ENCODE measurements at places on chromosomes 3 and 15.

- no peak for DNase-seq
Observed at GRCh38 chr3:61595288-61595687, 33.9 kb downstream of the PTPRG start.

DNA sequence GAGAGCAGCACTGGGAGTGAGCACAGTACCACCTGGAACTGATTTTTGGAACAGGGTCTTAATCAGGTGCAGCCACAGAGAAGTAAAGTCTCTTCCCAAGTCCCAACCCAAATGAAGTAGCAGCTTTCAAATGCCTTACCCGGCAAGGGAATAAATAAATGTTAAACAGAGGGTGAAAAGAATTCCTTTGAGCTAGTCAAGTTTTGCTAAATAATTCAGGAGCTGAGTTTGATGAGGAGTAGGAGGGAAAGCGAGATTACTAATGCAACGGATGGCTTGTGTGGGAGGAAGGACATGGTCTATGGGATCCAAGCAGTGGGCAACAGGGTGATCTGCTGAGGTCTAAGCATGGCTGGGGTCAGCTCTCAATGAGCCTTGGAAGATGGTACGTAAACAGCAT, 204.5 kb upstream of the ST8SIA2 start:
- DNase-seq, result no peak

GRCh38 chr15:100878130-100878529, 1.5 kb upstream of the ALDH1A3 start:
- no peak for DNase-seq

DNA sequence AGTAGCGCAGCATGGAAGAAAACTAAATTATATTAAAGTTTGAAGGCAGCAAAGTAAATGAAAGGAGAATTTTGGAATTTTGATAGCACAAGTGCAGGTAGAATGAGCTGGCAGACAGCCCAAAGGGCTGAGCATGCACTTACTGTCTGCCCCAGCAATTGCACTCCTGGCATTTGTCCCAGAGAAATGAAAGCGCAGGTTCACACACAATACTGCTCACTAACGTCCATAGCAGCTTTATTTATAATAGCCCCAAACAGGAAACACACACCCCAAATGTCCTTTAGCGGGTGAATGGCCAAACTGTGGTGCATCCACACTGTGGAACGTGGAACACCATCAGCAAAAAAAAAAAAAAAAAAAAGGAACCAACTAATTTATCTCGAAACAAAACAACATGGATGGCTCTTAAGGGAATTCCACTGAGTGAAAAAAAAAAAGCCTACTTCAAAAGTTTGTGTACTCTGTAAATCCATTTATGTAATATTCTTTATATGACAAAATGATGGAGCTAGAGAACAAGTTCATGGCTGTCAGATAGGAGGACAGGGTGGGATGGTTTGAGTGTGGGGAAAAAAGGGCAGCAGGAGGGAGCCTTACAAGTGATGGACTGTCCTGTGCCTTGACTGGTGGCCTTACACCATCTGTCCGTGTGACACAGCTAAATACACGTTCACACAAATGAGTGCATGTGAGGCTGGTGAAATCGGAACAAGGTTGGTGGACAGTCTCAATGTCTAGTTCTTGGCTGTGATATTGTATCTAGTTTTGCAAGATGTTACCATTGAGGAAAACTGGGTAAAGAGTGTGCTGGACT, 6.0 kb upstream of the TM2D3 start:
- no peak for DNase-seq

- DNase-seq, result no peak
Observed at GRCh38 chr15:74460298-74460697, 662 bp downstream of the UBL7 start.

DNA sequence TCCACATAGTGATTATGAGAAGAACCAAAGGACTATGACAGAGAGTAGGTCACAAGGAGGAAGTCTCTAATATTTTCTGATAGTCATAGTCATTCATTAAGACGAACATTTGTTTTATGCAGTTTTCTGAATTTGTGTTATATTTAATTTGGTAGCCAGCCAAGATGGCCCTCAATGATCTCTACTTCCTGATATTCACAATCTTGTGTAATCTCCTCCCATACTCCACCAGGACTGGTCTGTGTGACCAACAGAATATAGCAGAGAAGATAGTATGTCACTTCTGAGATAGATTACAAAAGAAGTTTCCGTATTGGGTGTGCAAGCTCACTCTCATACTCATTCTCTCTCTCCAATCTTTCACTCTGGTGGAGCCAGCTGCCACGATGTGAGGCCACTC, 30.8 kb downstream of the HLTF start:
- DNase-seq, result no peak

- DNase-seq, result no peak
Observed at GRCh38 chr3:59832241-59832640, 782.4 kb upstream of the CFAP20DC start.

DNA sequence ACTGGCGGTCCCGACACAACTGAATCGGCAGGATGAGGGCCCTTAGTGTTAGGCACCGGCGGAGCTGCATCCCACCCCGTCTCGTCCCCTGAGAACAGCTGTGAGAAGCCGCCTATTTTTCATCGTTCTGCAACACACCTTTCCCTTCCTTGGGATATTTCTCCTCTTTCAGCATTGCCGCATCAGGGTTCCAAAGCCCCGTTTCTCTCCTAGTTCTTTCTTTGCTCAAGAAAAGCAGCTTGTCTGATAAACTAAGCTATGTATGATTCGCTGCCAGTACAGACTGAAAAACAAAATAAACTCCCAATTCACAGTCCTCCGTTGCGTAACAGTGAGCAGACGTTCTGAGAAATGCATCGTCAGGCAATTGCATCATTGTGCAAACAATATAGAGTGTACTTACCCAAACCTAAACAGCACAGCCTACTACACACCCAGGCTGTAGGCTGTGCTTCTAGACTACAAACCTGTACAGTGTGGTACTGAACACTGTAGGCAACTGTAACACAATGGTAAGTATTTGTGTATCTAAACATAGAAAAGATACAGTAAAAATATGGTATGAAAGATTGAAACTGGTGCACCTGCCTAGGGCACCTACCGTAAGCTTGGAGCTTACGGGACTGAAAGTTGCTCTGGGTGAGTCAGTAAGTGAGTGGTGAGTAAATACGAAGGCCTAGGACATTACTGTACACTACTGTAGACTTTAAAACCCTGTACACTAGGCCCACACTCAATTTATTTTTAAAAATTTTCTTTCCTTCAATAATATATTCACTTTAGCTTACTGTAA, 8.9 kb upstream of the ADAMTS17 start:
- no peak for DNase-seq

- DNase-seq, result no peak
Observed at GRCh38 chr3:63972987-63973386, 50.3 kb downstream of the PSMD6 start.

DNA sequence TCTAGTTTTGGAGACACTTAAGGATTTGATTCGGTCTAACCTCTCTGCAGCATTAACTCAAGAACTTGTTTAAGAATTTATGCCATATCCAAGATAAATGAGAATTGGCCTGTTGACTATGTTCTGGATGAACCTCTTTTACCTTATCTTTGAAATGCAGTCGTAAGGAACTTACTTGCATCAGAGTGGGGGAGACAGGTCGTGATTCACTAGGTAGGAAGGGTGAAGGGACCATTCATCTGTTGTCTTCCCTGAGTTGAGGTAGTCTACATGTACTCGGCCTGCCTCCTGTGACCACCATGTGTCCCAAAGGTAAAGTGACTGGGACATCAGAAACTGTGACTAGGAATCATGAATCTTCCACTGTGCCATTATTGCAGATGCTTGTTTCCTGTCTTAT, 248.0 kb upstream of the P2RY1 start:
- no peak for DNase-seq
